NCI-H510A treated with DMSO at 0.1 percent for 48 hours (cell line): ENCODE measurements at places on chromosomes 16 and 17.

- DNase-seq: no peak
Observed at GRCh38 chr16:11868412-11868980, 17.2 kb upstream of the RSL1D1 start.

GRCh38 chr17:59093145-59093701 is 13.5 kb downstream of the TRIM37 start:
- DNase-seq: no peak

- DNase-seq: no peak
Observed at GRCh38 chr17:50558091-50558490, 2.4 kb upstream of the CACNA1G start.

- peak; percentile 7 for DNase-seq
Observed at GRCh38 chr17:4625181-4625617, 16.3 kb downstream of the ALOX15 start.

GRCh38 chr16:74073456-74073855 is 223.2 kb upstream of the PSMD7 start:
- DNase-seq: no peak

DNA sequence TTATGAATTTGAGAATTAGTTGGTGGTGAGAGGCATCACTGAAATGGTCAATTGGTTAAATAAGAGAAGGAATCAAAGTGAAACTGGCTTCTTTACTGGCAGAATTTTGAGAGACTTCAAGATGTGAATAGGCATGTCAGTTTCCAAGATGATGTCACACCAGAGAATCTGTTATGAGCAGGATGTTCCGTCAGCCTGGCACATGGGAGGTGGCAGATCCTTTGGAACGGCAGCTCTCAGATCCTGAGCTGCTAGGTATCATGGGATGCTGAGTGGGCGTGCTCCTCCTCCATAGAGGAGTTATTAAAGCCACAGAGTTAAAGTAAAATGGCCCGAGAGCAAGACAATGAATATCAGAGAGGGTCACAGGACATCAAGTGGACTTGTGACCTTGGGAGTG is 444.3 kb upstream of the HSBP1 start:
- no peak for DNase-seq

DNA sequence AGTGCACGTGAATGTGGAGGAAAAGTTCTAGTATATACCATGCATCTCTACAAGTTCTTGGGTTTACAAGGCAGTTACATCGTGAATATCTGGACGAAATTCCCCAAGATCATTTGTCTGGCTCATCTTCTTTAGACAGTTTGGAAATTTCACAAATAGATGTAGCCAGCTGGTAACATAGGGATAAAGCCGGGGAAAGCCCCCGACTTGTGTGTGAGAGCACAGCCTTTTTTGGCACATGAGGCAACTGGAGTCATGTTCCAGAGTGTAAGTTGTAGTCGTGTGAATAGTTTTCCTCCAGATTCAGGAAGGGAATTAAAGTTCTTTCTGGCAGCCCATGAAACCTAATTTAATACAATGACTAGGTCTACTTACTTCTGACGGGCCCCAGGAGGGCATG is 62.3 kb downstream of the MARCHF10 start:
- DNase-seq: no peak

GRCh38 chr16:2328428-2328827 is 12.1 kb downstream of the ABCA3 start:
- no peak for DNase-seq

DNA sequence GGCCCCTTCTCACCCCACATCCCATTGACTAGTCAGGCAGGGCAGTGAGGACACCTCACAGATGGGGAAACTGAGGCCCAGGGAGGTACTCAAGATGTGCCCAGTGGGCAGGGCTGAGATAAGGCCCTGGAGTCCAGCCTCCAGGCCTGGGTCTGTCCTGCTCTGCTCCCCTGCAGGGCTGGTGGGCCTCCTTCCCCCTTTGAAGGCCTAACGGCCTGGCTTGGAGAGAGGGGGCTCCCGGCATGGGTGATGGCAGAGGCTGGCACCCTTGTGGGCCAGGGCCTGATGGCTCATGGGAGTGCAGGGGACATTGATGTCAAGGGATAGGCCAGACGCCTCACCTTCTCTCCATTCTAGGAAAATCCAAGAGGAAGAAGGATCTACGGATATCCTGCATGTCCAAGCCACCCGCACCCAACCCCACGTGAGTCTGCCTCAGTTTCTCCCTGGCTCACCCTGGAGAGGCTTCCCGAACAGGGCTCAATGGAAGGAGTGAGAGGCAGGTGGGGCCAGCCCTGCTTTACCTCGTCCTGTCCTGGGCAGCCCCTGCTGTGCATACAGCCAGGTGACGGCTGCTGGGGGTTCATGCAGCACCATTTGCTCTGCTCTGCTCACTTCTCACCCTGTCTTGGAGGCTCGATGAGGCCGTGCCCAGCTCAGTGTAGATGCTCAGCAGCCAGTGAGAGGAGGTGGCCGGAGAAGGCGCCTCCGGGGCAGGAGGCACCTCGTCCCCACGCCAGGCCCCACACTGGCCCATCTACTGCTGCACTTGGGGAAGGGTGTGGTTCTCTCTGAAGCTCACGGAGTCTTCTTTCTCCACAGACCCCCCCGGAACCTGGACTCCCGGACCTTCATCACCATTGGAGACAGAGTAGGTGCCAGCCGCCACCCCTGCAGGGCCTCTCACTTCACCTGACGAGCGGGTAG is 13.8 kb downstream of the MAP2K3 start:
- DNase-seq: no peak

DNA sequence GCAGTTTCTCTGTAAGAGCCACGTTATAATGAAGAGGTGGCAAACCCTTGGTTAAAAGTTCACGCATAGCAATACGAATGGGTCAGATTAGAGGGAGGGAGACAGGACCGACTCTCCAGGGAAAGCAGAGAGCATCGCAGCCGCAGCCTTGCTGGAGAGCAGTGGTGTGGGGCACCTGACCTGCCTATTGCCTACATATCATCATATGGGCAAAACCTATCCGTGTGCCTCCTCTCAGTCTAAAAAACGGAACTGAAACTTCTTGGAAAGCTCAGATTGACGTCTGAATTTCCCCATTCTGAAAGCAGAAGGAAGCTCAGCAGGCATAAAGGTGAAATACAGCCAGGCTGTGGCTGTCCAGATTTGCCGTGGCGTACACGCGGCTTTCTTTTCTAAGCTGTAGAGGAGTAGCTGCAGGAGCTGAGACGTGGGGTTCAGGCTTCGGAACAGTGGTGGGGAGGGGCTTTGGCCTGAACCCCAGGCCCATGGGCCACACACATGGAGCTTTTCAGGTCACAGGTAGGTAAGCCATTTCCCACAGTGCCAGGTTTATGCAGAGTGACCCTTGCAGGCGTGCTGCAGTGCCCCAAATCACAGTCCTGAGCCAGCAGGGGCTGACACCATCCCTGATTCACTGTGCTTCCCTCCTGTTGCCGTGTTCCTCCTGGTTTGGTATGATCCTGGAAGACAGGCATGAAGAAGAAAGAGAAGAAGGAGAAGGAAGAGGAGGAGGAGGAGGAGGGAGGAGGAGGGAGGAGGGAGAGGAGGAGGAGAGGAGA is 41.6 kb upstream of the TNRC6C start:
- no peak for DNase-seq

DNA sequence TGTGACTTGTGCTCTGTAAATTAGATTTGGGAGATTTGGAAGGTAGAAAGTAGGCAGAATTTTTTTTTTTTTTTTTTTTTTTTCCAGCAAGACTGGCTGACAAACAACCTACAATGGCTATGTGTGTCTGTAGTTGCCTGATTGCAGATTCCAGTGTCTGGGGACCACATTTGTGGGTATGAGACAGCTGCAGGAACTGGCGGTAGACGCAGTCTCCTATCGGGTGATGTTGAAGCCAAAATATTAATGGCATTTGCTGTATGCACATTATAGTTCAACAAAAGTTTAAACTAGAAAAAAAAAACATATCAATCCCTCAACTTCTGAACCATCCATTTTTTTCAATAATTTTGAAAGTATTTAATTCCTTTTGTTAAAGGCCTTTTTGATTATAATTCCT is 665.2 kb downstream of the TOX3 start:
- no peak for DNase-seq

DNA sequence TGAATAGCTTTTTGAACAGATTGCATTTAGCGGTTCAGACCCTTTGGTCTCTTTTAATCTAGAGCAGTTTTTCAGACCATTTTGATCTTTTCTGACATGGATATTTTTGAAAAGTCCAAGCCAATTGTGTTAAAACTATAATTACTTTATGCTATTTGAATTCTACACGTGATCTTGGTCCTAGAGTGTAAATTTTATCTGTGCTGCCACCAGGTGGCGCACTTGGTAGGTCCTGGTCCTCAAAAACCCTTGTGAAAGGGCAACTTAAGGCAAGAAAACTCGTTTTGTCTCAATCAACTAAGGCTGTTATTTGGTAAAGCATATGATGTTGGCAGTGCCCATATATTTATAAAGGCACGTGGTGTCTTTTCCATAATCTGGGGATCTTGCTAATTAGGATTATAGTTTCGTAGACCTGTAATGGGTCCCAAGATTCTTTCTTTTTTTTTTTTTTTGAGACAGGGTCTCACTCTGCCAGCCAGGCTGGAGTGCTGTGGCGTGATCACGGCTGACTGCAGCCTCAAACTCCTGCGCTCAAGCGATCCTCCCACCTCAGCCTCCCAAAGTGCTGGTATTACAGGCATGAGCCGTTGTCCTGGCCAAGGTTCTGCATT is 43.9 kb upstream of the TEX2 start:
- DNase-seq: peak; percentile 50

DNA sequence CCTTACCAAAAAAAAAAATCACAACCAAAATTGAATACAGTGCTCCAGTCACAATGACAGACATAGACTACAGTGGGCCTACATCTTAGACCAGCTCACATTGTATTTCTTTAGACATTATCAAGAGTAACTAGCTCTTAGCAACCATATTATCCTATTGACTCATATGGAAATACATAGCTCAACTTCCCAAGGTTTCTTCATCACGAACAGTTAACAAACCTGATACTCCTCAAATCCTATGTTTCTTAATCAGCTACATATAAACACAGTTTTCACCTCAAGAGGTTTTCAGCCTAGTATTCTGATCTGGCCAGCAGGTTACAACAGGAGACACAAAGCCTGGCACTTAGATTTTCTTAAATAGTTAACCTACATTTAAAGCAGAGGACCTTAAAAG is 29.7 kb downstream of the CMC2 start:
- no peak for DNase-seq

DNA sequence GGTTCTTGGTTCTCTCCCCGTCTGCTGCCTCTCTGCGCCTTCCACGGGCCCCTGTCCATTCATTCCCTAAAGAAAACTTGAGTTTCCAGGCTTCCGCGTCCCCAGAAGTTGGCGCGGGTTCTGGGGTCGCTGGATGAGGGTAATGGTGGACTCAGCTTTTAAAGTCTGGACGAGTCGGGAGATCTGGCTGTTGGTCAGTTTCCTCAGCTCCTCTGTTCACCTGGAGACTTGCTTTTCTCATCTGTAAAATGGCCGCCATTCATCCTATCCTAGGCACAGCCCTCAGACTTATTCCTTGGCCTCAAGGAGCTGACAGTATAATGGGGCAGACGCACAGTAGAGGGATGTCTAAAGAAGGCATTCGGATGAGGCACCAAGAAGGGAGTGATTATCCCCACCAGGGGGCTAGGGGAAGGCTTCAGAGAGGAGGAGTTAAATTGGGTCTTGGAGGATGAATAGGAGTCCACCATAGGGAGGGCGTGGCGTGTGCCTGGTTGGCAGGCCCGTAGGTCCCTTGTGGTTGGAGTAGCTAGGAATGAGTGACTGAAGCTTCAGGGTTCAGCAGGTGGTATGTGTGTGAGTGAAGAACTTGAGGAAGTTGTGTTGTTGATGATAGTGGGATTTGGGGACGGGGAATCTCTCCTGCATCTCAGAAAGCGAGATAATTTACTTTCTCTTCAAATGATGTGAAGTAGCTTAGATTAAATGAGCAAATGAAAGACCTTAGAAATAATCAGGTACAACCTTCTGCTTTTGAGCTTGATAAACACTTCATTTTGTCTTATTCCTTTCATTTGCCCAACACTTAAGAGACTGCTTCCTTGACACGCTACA is 652 bp downstream of the VPS35L start:
- peak; percentile 74 for DNase-seq
